ENCODE measurements at places on chromosomes 11 and 22.
A peak's percentile ranks its signal among the peaks of the same experiment; 100 is the strongest.

DNA sequence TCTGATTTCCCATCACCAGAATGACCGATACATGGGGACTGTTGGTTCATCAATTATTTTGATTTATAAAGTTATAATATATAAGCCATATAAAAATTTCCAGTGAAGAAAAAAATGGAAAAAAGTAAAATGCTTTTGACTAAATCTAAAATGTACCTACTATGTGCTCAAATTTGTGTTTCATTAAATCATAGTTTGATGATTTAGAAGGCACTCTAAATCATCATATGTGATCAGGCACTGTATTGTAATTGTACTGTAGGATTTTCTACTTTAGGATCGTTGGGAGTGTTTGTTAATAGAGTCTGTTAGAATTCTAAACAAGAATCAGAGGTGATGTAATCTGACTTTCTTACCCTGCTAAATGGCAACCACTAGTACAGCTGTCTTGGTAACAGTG lies 2.4 kb downstream of the LIN7C start:
- DNase-seq, result no peak

- no peak for DNase-seq
These were observed 8.8 kb downstream of the SCGB2A1 start for GRCh38 chr11:62217191-62217748.

DNA sequence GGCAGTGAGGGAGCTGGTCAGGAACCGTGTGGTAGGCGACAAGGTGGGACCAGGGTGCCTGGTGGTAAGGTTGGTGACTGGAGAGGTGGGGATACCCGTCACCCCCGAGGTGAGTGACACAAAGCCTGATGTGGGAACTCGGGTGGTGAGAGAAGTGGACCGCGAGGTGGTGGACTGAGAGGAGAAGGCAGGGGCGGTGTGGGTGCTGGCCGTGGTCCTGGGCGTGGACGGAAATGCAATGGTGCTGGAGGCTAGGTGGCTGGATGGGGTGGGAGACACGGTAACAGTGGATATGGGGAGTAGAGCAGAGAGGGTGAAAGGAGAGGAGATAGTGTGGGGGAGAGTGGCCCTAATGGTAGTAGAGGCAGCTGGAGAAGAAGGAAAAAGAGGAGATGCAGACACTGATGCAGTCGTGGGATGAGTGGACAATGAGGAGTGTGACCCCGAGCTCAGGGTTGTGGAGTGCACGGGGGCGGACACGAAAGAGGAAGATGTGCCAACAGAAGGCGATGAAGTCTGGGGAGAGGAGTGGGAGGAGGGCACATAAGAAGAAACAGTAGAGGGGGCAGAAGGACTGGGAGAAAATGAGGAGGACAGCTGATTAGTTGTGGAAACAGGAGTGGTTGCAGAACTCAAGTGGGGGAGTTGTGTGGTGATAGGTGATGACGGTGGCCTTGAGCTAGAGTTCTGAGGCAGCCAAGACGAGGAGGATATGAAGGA lies 20.5 kb downstream of the MUC6 start:
- no peak for DNase-seq

GRCh38 chr11:18384157-18384641 lies 10.2 kb upstream of the LDHA start:
- DNase-seq, result peak; percentile 58

DNA sequence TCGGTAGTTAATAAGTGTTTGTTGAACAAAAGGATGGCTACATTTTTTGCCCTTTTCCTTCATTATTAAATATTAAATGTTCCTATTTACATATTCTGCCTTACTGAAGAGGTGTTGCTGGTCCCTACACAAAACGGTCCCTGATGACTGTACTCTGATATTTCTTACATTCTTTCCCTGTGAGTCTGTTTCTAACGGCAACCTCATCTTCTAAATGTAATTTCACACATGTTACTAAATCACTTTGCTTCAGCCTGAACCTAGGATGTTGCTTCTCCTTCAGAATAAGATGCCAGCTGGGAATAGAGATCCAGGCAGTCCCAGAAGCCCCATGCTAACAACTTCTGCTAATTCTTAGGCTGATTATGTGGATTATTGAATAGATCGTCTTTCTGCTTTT lies 50.3 kb downstream of the SPON1 start:
- no peak for DNase-seq

- DNase-seq, result no peak
These were observed 6.0 kb upstream of the CHRM4 start for GRCh38 chr11:46397526-46397925.

DNA sequence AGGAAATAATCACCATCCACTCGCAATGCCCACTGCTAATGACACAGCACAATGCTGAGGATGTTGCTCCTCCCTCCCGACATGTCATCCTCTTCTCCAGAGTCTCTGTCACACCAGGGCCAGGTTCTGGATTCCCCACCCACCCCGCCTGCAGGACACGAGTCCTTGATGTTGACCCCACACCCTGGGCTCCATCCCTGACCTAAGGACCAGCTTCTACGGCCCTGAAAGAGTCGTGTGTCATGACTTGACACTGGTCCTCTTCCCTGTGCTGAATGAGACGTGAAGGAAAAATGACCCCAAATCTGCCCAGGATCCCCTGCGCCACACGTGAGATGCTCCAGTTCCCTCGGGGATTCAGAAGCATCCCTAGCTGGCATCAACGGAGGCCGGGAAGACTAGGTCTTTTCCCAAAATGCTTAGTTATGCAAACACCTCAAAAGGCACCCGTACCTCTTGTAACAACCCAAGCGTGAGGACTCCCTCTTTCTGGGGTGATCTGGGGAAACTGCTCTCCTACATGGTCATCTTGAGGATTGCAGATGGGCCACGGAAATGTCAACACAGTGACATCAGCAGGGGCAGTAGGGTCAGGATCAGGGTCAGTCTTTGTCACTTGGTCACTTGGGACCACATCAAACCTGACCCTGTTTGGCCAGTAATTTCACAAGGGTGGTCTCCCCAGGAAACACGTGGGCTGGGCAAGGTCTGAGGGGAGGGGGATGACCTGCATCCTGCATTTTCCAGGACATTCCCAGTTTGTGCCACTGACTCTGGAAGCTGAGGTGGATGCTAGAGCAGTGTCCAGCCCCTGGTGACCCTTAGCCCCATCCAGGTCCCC lies 42.0 kb downstream of the IGLL5 start:
- DNase-seq, result no peak

- DNase-seq, result no peak
These were observed 145.2 kb downstream of the FCHSD2 start for GRCh38 chr11:72996959-72997358.

- DNase-seq, result no peak
These were observed 32.6 kb downstream of the MYO18B start for GRCh38 chr22:25774575-25775026.

DNA sequence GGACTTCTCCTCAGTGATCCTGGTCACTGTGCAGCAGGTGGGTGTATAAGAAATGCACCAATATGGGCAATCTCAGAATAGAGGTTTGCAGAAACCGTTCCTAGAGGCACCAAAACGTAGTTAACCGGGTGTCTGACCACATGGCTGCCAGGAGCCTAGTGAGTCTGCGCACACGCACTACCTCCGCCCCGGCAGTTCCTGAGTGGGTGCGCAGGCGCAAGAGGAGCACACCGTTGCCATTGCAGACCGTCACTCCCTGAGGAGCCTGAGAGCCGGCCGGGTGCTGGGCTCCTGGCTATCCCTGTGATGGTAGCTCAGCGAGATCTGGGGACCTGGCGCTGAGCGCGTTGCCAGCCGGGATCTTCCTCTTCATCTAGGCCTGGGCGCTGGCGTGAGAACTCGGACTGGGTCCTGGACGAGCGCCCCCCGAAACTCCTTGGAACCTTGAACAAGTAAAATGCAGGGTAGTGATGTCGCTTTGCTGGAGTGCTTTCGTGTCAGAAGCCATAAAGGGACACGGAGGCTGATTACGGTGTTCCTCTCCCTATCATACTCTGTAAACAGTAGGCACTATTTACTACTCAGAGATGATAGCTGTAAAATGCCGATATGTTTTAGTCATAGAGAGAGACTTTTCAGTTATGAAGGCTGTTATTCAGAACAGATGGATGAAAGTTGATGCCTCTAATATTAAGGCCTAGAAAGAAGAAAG lies at the start of gene MS4A13:
MS4A13 (plus strand) TSS at position 249 of the 712 bp plus-strand sequence. CDS start 2,692 bp downstream, outside the sequence.
- DNase-seq, result no peak

DNA sequence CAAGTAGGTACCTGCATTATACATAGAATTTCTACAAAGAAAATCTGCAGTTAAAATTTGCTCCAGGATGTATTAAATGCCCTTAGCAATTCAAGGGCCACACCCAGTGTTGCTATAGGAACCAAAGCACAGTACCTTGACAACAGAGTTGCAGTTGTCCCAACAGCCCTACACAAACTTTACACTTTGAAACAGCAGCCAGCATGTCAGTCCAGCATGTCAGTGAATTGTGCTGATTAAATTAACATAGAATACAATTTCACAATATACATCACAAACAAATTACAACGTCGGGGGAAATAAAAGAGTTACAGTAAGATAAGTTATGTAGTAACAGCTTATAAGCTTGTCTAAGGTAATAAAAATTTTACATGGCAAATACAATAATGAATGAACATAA lies 389.2 kb downstream of the SOX6 start:
- no peak for DNase-seq

- no peak for DNase-seq
These were observed 23.9 kb downstream of the DKK3 start for GRCh38 chr11:11984563-11984962.

DNA sequence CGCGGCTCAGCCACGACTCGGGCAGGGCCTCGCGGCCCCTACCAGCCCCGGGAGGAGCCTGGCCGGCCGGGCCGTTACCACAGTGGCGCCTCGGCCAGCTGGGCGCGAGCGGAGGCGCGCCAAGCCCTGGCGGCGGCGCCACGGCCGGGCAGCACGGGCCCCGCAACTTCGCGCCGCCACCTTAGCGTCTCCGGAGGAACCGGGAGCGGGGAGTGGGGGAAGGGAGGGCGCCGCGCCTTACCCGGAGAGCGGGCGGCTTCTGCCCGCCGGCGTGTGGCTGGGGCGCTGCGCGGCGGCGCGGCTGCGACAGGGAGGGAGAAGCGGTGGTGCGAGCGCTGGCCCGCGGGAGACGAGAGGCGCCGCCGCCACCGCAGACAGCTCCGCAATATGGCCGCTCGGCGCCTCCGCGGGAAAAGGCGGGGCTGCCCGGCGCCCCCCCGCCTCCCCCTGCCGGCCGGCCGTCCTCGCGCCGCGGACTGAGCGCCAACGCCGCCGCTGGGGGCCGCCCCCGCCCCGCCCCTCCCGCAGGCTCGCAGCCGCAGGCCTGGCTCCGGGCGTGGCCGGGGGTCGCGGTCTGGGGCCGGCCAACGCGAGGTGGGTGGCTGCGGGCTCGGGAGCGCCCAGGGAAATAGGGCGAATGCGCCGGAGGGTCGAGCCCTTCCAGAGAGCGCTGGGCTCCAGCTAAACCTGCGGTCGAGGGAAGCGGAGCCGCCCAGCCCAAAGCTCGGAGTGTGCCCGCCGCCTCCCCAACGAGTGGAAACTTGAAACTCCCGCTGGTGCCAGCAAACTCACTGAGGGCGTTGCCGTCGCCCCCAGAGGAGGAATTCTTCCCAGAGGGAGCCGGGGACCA lies at the start of gene RDX:
RDX (minus strand) TSS at position 389 of the 850 bp plus-strand sequence. CDS start 16,922 bp downstream, outside the sequence.
- DNase-seq, result peak; percentile 63

DNA sequence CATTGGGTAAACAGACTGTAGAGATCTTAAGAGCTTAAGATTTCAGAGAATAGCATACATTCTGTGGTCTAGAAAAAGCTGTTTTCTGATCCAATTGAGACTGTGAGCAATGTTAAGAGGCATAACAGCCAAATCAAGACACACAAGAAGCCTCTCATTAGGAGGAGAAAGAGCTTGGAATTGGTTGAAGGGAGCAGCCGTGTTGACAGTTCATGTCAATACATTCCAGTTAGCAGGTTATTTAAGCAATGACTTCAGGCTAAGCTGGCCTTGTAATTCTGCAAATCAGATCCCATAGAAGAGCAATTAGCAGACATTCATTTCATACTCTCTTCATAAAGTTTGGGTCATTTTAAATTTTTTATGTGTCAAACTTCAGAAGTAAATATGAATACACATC lies 50.9 kb downstream of the ETS1 start:
- no peak for DNase-seq

GRCh38 chr11:70908223-70908622 lies 344.2 kb downstream of the SHANK2 start:
- DNase-seq, result no peak

- no peak for DNase-seq
These were observed 70.4 kb downstream of the LRRC32 start for GRCh38 chr11:76600124-76600655.

- DNase-seq, result no peak
These were observed 36.8 kb downstream of the WNT11 start for GRCh38 chr11:76169473-76169896.

DNA sequence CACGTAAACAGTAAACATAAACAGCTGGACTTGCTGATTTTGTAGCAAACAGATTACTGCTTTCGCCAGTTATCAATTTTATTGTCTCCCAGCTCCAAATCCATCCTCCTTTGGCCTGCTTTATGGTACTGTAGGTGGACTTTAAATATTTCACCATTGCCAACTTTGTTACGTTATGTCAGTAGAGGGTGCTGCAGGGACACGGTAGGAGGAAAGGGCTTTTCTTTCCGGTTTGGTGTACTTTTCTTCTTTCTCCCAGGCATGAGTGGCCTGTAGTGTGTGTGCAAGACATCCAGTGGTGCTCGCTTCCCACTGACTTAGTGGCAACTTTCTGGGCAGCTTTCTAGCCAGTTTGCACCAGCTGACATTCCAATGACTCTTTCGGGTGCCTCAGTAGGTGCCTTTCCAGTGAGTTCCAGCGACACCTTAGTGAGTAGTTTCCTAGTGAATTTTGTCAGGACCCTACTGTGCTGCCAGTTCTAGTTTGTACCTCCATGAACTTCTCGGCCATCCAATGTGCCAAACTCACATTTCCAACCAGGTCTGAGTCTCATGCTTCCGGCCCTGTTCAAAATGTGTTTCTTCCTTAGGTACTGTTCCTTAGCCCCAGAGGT lies 267.6 kb upstream of the TENM4 start:
- DNase-seq, result no peak

DNA sequence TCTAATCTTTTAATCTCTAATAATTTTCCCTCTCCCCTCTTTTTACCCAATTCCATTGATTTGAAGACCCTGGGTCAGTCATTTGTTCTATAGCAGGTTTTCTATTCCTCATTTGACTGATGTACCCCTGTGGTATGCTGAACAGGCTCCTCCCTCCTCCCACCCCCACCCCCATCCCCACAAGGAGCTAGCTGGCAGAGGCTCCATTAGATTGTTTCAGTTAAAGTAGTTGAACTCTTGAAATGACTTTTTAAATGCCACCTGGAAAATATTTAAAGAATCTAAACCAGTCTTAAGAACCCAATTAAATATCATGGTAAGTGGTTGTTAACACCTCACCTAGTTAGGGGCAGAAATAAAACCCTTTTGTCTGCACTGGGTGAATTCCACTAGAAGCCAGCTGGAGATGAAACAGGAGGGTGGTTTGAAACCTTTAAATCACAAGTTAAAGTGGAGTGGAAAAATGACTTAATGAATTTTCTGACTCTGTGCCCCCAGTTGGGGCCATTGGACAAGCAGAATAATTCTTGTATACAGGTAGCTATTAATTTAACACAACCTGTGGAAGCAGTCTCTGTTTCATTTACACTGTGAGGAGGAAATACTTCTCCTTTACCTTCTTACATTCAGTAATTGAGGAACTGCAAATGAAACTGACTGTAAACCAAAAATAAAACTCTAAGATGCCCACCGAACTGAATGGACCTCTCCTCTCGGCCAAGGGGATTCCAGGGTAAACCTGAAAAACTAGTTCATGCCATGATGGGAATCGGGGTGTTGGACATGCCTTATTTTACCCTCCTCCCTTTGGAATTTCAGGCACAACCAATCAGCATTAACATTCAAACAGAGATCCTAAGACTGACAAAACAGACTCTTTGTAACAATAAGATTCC lies 30.7 kb downstream of the PRR5L start:
- no peak for DNase-seq

- DNase-seq, result no peak
These were observed 84.5 kb downstream of the TRAF6 start for GRCh38 chr11:36425561-36426081.

Data from C1 segment of cervical spinal cord (tissue), 14 donors.